ENCODE measurements at places on chromosomes 5 and 9. TPM values are rescaled to one million over a fixed set of nuclear protein-coding genes. Genes with fewer than 3 reads are reported as not detected.

SLCO4C1 gene
- total RNA-seq: 0.50 TPM

FBXL7 gene
- 0.05 TPM for total RNA-seq

- H3K4me1 ChIP-seq: no peaks in the 10 kb centered on the region
- DNase-seq: no peak
- H3K27ac ChIP-seq: no peak overlapping the region
- H3K4me3 ChIP-seq: no peak overlapping the region
- peaks cover 10% of the 10 kb centered on the region for H3K36me3 ChIP-seq
These were observed 142.2 kb downstream of the MED27 start for GRCh38 chr9:131937451-131937850.

LCN6 gene
- total RNA-seq: not detected

DNA sequence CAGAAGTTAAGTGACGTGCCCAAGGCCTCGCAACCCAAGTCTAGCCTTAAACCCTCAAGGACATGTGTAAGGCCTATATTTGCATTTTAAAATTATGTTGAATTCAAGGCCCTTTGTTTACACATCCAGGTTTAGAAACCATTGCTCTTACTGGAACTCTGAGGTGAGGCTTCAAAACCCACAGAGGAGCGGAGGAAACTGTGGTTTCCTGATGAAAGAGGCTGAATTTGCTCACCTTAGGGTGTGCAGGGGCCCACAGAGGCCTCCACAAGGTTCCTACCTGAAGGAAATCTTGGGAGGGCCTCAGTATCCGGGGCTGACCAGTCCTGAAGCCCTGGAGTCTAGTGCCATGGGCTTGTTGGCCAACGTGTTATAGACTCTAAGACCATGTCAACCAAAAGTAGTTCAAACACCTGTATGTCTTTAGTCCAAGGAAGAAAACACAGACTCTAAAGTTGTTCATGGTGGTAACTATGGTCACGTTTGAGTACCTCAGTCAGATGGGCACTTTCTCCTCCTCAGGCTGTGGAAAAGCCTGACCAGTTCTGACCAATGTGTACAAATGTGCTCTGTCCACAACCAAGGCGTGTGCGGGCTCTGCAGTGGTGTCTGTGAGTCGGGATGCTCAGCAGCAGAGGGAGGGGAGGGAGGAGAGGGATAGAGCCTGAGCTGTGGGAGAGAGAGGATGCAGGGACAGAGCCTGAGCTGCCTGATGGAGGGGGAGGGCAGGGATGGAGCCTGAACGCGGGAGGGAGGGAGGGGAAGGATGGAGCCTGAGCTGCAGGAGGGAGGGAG is 124.6 kb upstream of the ERCC6L2 start:
- peaks cover 23% of the 10 kb centered on the region for H3K27me3 ChIP-seq
- H3K4me3 ChIP-seq: no peak overlapping the region
- peaks cover 8% of the 10 kb centered on the region for H3K4me1 ChIP-seq
- peak; percentile 23 for DNase-seq
- no peak overlapping the region for H3K27ac ChIP-seq
- no peaks in the 10 kb centered on the region for H3K36me3 ChIP-seq

GRCh38 chr5:81418606-81419005 is 24.7 kb upstream of the ACOT12 start:
- peaks cover 18% of the 10 kb centered on the region for H3K36me3 ChIP-seq
- no peak for DNase-seq
- H3K4me1 ChIP-seq: peaks cover 35% of the 10 kb centered on the region
- H3K27me3 ChIP-seq: no peaks in the 10 kb centered on the region
- no peak overlapping the region for H3K4me3 ChIP-seq

GRCh38 chr5:172411484-172412072 is 42.7 kb downstream of the SH3PXD2B start:
- peaks cover 2% of the 10 kb centered on the region for H3K27me3 ChIP-seq
- no peaks in the 10 kb centered on the region for H3K36me3 ChIP-seq
- H3K27ac ChIP-seq: peak overlapping the region; percentile 38

DNA sequence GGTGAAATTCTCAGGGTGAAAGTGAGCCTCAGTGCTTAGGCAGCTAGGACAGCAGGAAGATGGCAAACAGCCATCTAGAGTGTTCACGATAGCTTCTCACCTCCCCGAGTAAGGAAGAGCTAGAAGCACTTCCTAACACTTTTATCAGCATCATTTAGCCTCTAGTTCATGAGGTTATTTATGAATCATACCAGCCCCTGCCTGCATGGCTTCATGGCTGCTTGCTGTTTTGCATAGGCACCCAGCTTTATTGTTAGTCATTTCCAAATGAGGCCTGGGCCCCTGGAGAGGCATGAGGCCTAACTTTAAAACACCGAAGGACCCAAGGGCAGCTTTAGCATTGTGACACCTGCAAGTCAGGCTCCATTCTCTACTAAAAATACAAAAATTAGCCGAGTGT is 134.9 kb upstream of the PANK3 start:
- peaks cover 6% of the 10 kb centered on the region for H3K4me1 ChIP-seq
- H3K27ac ChIP-seq: peak overlapping the region; percentile 10
- DNase-seq: no peak

MED10 gene
- total RNA-seq: 56.5 TPM

SPATA6L gene
- 0.21 TPM for total RNA-seq

GRCh38 chr5:149674686-149675085 is 55.4 kb upstream of the PPARGC1B start:
- no peak overlapping the region for H3K4me3 ChIP-seq
- H3K27ac ChIP-seq: no peak overlapping the region
- no peaks in the 10 kb centered on the region for H3K4me1 ChIP-seq
- peaks cover 2% of the 10 kb centered on the region for H3K27me3 ChIP-seq

SPINK13 gene
- total RNA-seq: not detected

DNA sequence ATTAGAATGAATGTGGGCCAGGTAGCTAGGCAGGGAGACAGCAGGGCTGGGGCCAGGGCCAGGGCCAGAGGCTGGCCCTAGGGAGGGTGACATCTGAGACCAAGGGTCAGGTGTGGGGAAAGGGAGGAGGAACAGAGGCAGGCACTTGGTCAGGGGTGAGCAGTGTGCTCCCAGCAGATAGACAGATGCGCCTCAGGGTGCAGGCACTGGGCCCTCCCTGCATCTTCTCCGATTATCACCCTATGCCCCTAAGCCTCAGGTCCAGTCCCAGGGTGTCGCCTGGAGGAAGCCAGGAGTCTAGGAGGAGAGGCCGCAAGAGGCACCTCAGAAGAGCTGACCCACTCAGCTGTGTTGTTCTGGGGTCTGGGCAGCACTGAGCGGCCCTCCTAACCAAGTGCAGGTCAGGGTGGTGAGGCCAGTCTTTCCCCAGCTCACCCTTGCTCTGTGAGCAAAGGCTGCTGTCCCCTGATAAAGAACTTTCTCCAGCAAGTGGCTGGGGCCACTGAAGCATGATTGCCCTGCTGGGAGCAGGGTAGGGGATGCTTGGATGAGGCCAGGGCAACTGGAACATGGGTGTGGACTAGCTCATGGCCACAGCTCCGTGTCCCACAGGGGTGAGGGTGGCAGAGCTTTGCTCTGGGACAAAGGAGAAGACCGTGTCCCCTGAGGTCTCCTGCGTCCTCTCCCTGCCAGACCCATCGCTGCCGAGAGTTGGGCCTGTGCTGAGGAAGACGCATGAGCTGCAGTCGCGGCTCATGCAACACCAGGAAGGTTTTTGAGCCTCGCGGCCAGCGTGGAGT is 2.1 kb upstream of the RASGEF1C start:
- peaks cover 2% of the 10 kb centered on the region for H3K4me1 ChIP-seq
- no peak overlapping the region for H3K27ac ChIP-seq
- no peak for DNase-seq
- H3K27me3 ChIP-seq: peaks cover 23% of the 10 kb centered on the region
- no peaks in the 10 kb centered on the region for H3K36me3 ChIP-seq

FAM193B gene
- 81.0 TPM for total RNA-seq

DNA sequence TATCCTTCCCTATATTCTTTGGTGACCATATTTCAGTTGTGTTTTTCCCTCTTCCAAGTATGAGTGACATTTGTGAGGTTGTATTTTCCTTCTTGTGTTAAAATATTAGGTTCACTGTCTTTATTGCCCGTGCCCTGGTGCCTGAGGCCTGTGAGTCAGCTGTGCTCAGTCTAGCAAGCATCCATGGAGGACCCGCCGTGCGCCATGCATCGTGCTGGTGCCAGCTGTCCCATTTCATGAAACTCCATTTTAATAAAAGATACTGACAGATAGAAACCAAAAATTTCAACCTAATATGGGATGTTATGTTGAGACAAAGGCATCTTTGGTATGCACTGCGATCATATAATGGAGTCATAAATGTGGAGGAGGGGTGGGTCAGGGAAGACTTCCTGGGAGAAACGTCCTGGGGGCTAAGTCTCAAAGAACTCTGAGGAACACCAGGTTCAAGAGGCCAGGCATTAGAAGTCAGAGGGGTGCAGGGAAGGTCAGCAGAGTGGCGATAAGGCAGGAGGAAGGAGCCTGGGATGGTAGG is 34.0 kb upstream of the FGF1 start:
- no peaks in the 10 kb centered on the region for H3K4me1 ChIP-seq
- no peak for DNase-seq
- peaks cover 14% of the 10 kb centered on the region for H3K27me3 ChIP-seq

- peaks cover 17% of the 10 kb centered on the region for H3K36me3 ChIP-seq
- H3K4me1 ChIP-seq: no peaks in the 10 kb centered on the region
- no peaks in the 10 kb centered on the region for H3K27me3 ChIP-seq
- no peak for DNase-seq
These were observed 27.4 kb downstream of the ATPSCKMT start for GRCh38 chr5:10222326-10222725.

GRCh38 chr5:170882345-170882744 is 20.5 kb downstream of the RANBP17 start:
- H3K4me1 ChIP-seq: no peaks in the 10 kb centered on the region
- no peaks in the 10 kb centered on the region for H3K27me3 ChIP-seq
- no peak overlapping the region for H3K4me3 ChIP-seq
- DNase-seq: no peak

GHR gene
- not detected for total RNA-seq

DNA sequence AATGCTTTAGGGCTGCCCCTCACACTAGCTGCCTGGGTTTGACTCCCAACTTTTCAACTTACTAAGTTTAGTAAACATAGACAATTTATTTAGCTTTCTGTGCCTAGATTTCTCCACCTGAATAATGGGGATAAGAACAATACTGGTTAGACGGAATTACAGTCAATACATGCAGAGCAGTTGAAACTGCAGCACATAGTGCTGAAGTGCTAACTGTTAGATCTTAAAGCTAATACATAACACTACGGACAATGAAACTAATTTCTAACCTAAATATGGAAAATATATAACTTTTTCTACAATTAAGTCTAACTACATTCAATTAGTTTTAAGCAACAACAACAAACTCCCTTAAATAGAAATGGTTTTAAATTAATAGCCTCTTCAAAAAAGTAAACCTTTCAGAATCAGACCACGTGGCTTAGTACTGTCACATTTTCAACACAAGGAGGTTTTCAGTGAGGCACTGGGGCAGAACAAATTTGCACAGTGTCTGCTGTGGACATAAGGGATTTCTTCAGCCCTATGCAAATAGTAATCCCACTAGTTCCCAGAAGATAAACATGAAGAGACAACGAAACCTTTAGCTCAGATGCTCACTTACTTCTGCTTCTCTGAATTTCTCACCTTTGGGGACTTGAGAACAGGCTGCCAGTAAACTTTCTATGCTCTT is 293.4 kb downstream of the EDIL3 start:
- no peaks in the 10 kb centered on the region for H3K36me3 ChIP-seq
- no peak overlapping the region for H3K4me3 ChIP-seq
- H3K27ac ChIP-seq: no peak overlapping the region
- H3K27me3 ChIP-seq: no peaks in the 10 kb centered on the region
- no peak for DNase-seq

COL23A1 gene
- total RNA-seq: not detected

RNF183 gene
- not detected for total RNA-seq

ANKRD34B gene
- total RNA-seq: not detected

BARHL1 gene
- total RNA-seq: not detected

DNA sequence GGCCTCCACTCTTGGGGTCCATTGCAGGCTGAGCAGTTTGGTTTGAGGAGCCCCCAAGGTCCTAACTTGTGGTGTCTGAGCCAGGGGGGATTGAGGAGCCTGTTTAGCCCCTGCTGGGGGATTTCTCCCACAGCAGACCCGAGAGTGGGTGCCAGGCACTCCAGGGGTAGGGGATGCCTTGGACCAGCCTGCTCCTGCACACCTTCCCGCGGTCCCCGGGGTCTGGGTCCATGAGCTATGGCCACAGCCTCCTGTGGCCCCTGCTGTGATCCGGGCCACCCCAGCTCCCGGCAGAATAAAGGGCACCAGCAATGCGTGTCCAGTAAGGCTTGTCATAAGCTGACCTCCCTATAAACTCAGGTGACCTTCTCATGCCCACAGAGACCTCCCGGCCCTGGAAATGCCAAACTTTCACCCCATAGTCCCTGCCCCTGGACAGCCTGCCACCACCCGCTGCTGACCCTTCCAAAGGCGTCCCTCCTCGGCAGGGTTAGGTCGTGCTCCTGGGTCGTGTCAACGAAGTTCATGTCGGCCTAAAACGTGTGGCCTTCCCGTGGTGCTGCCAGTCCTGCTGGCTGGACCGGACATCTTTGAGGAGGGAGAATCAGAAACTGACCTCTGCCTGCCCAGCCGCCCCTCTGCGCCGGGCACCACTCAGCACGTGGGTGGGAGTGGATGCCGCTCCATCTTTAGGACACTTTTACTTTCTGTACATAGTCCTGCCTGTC is 137.6 kb downstream of the MRPL36 start:
- no peak for DNase-seq
- no peaks in the 10 kb centered on the region for H3K36me3 ChIP-seq
- H3K27ac ChIP-seq: no peak overlapping the region
- no peak overlapping the region for H3K4me3 ChIP-seq
- peaks cover 26% of the 10 kb centered on the region for H3K27me3 ChIP-seq
- peaks cover 5% of the 10 kb centered on the region for H3K4me1 ChIP-seq

MSMP gene
- 0.41 TPM for total RNA-seq

ADAMTS2 gene
- total RNA-seq: not detected

DNA sequence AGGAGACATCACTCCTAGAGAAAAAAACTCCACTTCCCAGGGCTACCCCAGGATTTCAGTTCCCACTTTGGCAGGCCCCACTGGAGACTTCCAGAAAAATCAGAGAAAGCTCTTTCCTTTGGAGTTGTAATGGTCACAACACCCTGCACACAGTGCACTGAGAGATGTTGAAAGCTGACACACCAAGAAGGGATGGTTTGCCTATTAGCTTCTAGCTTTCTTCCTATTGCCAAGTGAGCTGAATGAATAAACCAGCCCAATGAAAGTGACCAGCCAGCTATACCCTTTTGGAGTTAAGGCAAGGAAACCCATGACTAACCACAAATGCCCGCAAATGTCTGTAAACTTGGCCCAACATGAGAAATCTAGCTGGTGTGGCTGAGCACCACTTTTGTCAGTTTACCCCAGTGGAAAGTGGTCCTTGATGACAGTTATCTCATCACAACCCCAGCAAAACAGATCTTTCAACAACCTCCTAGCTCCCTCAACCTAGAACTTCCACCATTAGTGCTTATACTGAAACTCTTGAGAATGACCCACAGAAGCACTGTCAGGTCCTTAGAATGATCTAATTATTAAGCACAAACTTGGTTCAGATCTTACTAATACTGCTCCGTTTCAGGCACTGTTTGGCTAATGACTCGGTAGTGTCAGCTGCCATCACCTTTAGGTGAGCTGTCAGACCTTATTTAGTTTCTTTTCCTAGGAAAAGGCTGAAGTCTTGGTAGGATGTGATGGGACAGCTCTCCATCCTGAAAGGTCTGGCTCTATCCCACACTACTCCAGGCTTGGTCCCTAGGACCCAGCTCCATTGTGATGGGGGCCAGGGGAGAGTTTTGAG is 11.2 kb downstream of the IRF1 start:
- no peak for DNase-seq
- peak overlapping the region; percentile 20 for H3K27ac ChIP-seq
- no peak overlapping the region for H3K4me3 ChIP-seq
- H3K4me1 ChIP-seq: peaks cover 34% of the 10 kb centered on the region
- H3K36me3 ChIP-seq: peaks cover 33% of the 10 kb centered on the region

ADRA1B gene
- not detected for total RNA-seq

Measured in activated T-helper 2 cell treated with anti-CD3 and anti-CD28 coated beads, Interferon-gamma antibody, Interleukin-2, Interleukin-4, amounts not matched to agents 10 μg/mL and 5 μg/mL and 100 μg/mL, durations not matched to agents 14 hours and 24 hours and 36 hours (primary cell).